ENCODE measurements at places on chromosomes 2 and 18. TPM values are rescaled to one million over a fixed set of nuclear protein-coding genes. Genes with fewer than 3 reads are reported as not detected.

The GATA6 gene
- 76.3 TPM for total RNA-seq

The ABCB11 gene
- total RNA-seq: not detected

DNA sequence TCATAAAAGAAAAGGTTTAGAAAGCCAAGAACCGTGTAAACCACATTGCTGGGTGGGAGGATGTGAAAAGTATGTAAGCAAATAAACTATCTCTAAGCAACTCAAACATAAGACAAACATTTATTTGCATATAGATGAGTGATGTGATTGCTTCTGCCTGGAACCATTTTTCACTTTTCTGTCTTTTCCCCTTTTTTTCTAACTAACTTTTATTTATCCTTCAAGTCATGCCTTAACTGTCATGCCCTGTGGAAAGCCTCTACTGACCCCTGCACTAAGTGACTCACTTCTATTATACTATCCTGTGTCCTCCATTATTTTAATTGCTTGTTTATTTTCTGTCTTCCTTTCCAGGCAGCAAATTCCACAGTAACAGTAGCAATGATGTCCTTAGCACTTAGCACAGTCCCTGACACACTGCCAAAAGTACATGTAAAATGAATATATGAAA is 87.5 kb upstream of the CTAGE1 start:
- no peak for DNase-seq

DNA sequence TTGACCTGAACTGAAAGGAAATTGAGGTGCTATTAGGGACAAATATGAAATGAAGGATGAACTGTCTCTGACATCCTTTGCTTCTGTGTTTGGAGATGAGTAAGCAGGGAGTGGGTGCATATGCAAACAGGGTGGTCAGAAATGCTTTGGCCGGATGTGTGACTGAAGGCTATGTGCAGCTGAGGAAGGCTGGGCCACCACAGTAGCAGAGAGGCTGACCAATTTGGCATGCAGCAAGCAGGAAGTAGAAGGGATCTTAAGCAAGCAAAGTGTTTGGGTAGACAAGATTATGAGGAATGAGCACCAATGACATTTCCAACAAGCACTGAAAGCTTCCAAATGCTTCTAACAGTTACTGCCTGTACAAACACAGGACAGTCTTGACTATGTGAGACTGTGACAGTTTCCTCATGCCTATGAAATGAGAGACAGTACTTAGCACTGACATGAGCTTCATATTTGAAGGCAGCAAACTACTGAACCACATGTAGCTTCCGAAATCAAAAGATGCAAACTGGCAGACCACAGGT is 3.3 kb upstream of the ACTR3 start:
- peak; percentile 41 for DNase-seq

- DNase-seq: no peak
Measured at GRCh38 chr18:8998481-8999217, 103.8 kb upstream of the NDUFV2 start.

The KCNG2 gene
- total RNA-seq: not detected

DNA sequence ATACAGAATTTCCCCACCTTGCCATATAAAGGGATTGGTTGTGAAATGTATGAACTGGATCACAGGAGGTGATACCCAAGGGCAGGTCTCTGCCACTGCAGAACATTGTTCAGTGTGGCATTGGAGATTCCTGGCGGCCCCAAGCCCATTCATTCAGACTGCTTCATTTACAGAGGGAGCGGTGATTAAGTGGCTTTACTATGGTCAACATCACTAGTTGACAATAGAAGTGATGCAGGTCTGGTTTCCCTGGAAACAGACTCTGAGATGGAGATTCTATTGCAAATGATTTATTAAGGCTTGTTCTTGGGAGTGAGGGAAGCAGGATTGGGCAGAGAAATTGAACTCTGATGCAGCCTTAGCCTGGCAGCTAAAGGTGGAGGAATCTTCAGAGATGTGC is 62.4 kb downstream of the ZDBF2 start:
- no peak for DNase-seq

DNA sequence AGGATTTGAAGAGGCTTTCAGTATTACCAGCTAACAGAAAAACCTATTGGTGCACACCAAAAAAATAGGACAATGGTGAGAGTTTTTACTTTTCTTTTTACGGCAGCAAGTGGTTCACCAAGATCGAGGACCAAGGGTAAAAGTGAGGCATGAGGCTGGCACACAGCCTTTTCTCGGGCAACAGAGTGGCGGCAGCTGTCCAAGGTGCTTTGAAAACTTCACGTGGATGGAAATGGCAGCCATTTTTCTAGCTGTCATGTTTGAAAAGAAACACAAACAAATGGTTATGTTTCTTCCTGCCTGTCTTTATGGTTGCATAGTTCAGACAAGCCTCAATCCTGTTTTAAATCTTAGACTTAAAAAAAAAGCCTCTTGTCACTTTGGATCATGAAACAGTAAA is 812.5 kb upstream of the CHAC2 start:
- no peak for DNase-seq

GRCh38 chr2:195662138-195662537 is 5.1 kb downstream of the SLC39A10 start:
- DNase-seq: no peak

GRCh38 chr2:183866666-183867065 is 731.7 kb upstream of the ZNF804A start:
- DNase-seq: no peak

The UGT1A7 gene
- not detected for total RNA-seq

The ABCG5 gene
- total RNA-seq: not detected

The OSBPL1A gene
- 49.7 TPM for total RNA-seq

GRCh38 chr2:66490588-66491001 is 55.7 kb downstream of the MEIS1 start:
- no peak for DNase-seq

The DHRS9 gene
- 24.8 TPM for total RNA-seq

The POTEC gene
- total RNA-seq: not detected

GRCh38 chr2:52698408-52698807 is 1069.2 kb upstream of the CHAC2 start:
- DNase-seq: no peak

GRCh38 chr2:232588031-232588430 is 37.5 kb downstream of the EIF4E2 start:
- DNase-seq: no peak

- no peak for DNase-seq
Measured at GRCh38 chr2:111226876-111227700, 106.4 kb downstream of the BCL2L11 start.

GRCh38 chr2:8214036-8214615 is 467.7 kb upstream of the ID2 start:
- no peak for DNase-seq

GRCh38 chr2:30974092-30974491 is 164.1 kb downstream of the GALNT14 start:
- no peak for DNase-seq

- DNase-seq: no peak
Measured at GRCh38 chr2:107570876-107571275, 255.8 kb upstream of the RGPD4 start.

GRCh38 chr2:112007493-112007892 is 47.6 kb upstream of the TMEM87B start:
- DNase-seq: no peak

DNA sequence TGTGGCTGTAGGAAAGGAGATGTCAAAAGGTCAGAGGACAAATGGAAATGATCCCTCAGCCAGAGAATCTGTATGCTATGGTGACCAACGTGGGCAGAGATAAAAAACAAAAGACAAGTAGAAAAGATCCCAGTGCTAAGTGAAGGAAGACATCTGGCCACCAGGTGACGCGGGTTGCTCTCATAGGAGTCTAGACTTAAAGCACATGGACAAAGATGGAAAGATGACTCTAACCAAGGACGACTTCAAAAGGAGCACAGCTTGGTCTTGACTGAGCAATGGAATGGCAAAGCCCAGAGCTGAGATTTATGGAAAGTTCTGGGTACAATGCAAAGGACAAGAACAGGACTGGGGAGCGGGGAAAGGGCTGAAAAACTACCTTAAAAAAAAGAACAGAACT is 96.8 kb downstream of the CLIP4 start:
- no peak for DNase-seq

- DNase-seq: no peak
Measured at GRCh38 chr2:100046961-100047947, 95.1 kb downstream of the AFF3 start.

DNA sequence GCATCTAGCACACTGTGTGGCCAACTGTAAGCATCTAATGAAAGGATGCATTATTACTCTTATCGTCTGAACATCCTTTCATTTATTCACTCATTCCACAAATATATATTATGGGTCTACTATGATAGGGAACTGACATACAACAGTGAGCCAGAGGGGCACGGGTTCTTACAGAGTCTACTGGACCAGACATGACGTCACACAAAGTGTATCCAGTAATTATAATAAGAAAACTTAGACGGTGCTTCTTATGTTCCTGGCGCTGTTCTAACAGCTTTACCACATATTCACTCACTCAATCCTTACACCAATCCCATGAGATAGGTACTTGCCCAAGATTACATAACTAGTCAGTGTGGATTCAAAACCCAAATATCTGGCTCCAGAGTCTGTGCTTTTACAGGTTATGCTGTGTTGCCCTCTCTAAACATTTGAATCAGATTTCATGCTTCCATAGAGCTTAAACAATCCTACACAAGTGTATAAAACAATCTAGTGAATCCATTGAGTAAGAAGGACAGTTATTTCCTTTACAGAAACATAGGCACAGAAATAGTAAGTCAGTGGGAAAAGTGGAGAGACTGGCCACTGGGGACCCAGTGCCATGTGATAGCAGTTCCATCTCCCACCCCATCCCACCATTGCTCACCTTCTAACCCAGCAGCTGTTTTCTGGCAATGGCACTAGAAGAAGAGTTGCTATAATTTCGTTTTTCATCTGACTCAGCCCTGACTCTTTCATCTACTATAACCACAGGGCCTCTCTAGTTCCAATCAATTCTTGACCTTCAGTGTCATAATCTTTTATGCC is 24.2 kb upstream of the ARL5A start:
- DNase-seq: no peak

- no peak for DNase-seq
Measured at GRCh38 chr2:8168876-8169424, 512.9 kb upstream of the ID2 start.

The TMEM200C gene
- total RNA-seq: 1.8 TPM

- peak; percentile 10 for DNase-seq
Measured at GRCh38 chr2:72968286-72968685, 51.0 kb downstream of the EMX1 start.

DNA sequence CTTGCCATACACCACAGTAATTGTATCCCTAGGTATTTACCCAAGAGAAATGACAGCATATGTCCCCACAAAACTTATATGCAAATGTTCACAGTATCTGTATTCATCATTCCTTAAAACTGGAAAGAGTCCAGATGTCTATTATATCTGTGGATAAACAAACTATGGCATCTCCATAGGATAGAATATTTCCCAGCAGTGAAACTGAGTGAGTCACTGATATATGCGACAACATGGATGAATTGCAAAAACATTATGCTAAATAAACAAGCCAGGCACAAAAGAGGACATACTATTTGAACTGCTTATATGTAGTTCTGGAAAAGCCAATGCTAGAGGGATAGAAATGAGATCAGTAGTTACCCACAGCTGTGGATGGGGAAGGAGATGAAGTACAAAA is 359.4 kb upstream of the DSEL start:
- no peak for DNase-seq

DNA sequence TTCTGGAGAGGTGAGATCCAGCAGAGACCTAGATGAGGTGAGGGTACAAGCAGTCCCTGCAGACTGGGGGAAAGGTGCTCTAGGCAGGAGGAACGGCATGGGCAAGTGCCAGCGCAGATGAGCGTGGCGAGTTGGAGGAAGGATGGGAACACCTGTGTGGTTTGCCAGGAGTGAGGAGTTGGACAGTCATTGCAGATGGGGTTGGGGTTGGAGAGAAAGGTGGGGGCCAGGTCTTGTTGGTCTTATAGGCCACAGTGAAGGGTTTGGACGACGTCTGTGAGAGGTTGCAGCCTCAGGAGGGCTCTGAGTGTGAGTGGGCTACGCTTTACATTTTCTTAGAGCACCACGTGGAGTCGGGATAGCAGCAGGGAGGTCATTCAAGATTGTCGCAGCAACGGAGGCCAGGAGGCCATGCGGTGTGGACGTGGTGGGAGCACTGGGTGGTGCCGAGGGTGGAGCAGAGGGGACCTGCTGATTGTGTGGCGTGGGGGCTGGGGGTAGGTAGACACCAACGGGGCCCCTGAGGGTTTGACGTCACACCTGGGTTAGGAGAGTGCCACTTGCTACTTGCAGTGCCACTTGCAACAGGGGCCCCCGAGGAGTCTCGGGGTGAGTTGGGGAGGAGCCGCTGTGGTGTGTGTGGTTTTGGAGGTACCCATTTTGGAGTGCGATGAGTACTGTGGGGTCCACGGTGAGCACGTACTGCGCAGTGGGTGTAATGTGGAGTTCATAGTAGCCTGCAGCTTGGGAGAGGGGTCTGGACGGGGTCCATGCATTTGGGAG is 66.2 kb downstream of the LPIN1 start:
- no peak for DNase-seq

- no peak for DNase-seq
Measured at GRCh38 chr2:158047156-158047611, 54.5 kb upstream of the UPP2 start.

The IL1B gene
- total RNA-seq: not detected

GRCh38 chr2:207142461-207142860 is 23.3 kb downstream of the KLF7 start:
- DNase-seq: no peak

GRCh38 chr18:35639296-35639695 is 57.8 kb downstream of the GALNT1 start:
- DNase-seq: no peak

GRCh38 chr2:18560031-18560796 is at the start of gene RDH14:
Gene RDH14 (minus strand): TSS chr2:18560653. CDS start chr2:18560572, 81 bp downstream.
- peak; percentile 97 for DNase-seq

The AKAIN1 gene
- not detected for total RNA-seq

DNA sequence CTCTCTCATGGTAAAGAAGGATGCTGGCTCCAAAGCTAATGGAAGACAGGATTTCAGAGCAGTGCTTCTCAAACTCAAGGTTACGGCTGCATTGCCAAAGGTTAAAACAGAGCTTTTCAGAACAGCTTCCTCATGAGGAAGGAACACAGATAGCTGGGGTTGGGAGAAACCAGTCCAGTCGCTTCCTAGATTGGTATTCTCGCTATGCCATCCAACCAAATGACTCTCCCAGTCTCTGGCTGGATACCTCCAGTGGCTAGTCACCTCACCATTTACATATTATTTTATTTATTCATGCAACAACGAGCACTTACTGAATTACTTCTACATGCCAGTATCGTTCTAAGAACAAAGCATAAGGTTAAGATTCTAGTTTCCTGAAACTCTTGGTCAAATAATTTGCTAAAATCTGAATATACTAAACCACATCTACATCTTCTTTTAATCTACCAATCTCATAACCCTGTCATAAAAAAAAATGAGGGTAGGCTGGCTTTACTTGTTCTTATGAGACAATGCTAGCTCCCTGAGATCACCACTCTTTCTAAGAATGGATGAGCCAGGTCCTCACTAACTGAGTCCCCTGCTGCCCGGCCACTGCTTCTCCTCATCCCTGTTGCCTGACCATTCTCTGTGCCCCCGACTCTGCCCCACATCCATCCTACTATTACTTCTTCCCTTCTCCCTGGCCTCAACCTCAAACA is 20.4 kb downstream of the KDSR start:
- no peak for DNase-seq

DNA sequence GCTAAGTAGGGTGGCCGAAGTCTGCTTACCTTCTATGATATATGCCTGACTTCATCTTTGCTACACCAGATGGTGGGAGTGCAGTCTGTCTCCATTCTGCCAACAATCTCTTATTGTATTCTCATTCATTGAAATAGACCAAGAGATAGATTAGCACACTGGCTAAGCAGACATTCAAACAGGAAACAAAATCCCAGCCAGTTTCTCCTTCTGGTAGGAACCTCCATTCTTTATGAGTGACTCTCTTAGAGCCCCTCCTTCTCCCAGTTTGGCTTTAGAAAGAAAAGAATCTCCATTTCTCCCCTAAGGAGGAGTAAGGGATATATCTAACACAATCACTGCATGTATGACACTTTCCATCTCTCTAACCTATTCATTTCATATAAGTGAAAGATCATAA is 118.9 kb upstream of the COL5A2 start:
- DNase-seq: no peak

All from heart left ventricle (tissue), 16 donors.